Smooth muscle cell of the umbilical artery (primary cell): ENCODE measurements at places on chromosomes 1 and 21. TPM values are rescaled to one million over a fixed set of nuclear protein-coding genes. Genes with fewer than 3 reads are reported as not detected.

Gene TCP10L
- total RNA-seq, result 0.46 and 0.59 TPM in 2 replicates

Gene SMIM34
- total RNA-seq, result 0.14 TPM in 1 of 2 replicates, not detected in the other

Gene LDLRAD2
- total RNA-seq, result under 0.01 and 0.05 TPM in 2 replicates

Gene EPHB2
- 37.7 and 58.8 TPM in 2 replicates for total RNA-seq

Gene OR2L13
- not detected in 2 replicates for total RNA-seq

Gene ARHGAP30
- 0.05 TPM in 1 of 2 replicates, not detected in the other for total RNA-seq

Gene RXRG
- total RNA-seq, result not detected in 2 replicates

Gene WDR64
- total RNA-seq, result not detected in 2 replicates

Gene ELAVL4
- not detected in 2 replicates for total RNA-seq

Gene SLC45A1
- 1.5 and 2.9 TPM in 2 replicates for total RNA-seq

Gene GPR3
- total RNA-seq, result 0.89 and 1.1 TPM in 2 replicates

Gene SPATA46
- total RNA-seq, result not detected in 2 replicates

Gene FLG2
- total RNA-seq, result not detected in 2 replicates

Gene RABIF
- 3.0 and 5.0 TPM in 2 replicates for total RNA-seq

Gene DNAJC16
- total RNA-seq, result 21.7 and 25.7 TPM in 2 replicates

Gene KIF14
- 0.89 and 8.8 TPM in 2 replicates for total RNA-seq

Gene C1orf216
- 20.2 and 20.8 TPM in 2 replicates for total RNA-seq

Gene CEPT1
- 46.7 and 51.7 TPM in 2 replicates for total RNA-seq

Gene S100A16
- 146 and 351 TPM in 2 replicates for total RNA-seq

Gene FCRLB
- 0.89 and 3.7 TPM in 2 replicates for total RNA-seq

Gene ARTN
- total RNA-seq, result 0.30 TPM in 1 of 2 replicates, not detected in the other
